NCI-H226 (cell line): ENCODE measurements at places on chromosomes 13 and 19.
A peak's percentile ranks its signal among the peaks of the same experiment; 100 is the strongest.

GRCh38 chr13:43143591-43143990 lies 120.2 kb downstream of the DNAJC15 start:
- no peak for DNase-seq

- no peak for DNase-seq
Measured at GRCh38 chr19:38813323-38813722, 578 bp upstream of the LGALS4 start.

- no peak for DNase-seq
Measured at GRCh38 chr19:40601134-40601974, at the start of gene LTBP4. Gene LTBP4, plus strand, starts transcription at chr19:40601369. Its CDS starts 19 bp downstream, at chr19:40601388.

DNA sequence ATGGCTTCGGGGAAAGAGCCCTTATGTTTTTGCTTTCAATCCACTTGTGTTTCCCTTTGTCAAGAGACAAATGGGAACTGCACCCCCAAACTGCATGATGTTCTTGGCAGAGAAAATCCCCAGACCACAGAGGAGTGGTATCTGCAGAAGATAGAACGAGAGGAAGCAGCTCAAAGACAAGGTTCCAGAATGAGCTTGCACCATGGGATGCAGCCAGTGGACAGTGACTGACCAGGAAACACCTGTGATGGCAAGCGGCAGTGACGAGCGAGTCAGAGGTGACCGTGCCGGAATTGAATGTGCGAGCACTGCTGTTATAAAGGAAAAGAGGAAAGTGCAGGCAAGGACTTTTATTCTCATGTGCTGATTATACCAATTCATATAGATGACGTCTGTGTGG lies 46.3 kb downstream of the IRS2 start:
- DNase-seq, result no peak

DNA sequence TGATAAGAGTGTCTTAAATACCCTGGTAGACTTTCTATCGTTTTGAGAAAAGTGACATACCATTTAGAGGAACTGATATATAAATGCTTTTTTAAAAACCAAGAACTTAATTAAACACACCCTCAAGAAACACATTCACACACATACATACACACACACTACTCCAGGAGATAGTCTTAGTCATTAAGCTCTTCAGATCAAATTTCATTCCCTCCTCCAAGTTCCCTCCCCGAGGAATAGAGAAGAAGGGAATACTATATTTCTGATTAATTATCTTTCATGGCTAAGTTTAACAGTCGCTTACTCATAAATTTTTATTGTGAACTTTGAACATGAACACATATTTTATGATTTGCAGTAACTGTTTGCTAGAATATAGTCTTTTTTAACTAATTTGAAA lies 1109.5 kb downstream of the SLITRK1 start:
- peak; percentile 9 for DNase-seq

- DNase-seq, result peak; percentile 25
Measured at GRCh38 chr19:40335855-40336600, 12.2 kb downstream of the C19orf47 start.

DNA sequence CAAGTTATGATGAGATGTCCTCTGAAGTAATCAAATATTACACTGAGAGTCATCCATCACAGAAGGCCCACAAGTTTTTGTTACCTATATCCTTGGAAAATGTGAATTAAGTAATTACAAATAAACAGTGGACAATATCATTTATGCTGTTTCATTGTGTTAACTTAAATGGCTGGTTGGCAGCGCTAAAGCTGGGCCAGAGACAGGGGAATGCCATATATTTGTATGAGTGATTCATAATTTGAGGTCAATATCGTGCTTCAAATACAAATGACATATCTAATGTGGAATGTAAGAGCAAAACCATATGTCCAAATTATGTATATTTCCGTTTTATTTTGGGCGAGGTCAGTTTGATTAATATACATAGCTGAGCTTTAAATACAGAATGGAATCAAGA lies 1556.2 kb downstream of the SLITRK5 start:
- peak; percentile 47 for DNase-seq

DNA sequence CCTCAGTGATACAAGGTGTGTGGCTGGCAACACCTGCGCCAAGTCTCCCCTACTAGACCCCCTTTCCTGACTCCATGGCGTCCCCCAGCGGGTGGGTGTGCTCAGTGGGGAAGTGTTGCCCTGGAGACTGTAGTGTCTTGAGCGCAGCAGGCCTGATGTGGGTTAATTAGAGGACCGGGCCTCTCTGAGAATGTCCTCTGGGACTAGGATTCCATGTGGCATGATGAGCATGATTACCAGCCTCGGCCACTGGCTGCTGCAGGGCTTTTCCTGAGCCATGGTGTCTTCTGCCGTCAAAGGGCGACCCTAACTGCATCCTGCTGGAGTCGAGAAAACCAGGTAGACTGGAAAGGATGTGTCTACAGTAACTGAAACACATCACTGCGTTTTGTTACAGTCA lies 28.1 kb downstream of the MICOS13 start:
- no peak for DNase-seq

GRCh38 chr13:106981051-106981450 lies 413.1 kb upstream of the ARGLU1 start:
- no peak for DNase-seq

GRCh38 chr19:49126575-49126974 lies 7.2 kb downstream of the PPFIA3 start:
- no peak for DNase-seq

GRCh38 chr19:40247735-40248262 lies 21.3 kb upstream of the CCNP start:
- no peak for DNase-seq

DNA sequence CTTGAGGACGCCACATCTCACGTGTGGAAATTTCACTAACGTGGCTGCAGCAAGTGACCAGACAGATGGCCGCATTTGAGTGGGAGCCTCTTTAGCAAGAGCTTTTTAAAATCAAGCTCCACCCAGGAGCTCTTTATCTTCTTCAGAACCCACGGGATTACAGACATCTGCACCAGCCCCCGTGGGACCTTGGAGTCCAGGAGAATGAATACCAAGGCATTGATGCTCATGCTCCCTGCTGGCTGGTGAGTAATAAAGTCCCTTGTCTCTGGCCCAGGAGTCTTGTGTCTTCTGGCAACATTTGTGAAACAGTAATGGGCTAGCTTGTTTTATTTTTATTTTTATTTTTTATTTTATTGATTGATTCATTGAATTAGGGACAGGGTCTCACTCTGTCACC lies 64.4 kb downstream of the TRPM4 start:
- no peak for DNase-seq

DNA sequence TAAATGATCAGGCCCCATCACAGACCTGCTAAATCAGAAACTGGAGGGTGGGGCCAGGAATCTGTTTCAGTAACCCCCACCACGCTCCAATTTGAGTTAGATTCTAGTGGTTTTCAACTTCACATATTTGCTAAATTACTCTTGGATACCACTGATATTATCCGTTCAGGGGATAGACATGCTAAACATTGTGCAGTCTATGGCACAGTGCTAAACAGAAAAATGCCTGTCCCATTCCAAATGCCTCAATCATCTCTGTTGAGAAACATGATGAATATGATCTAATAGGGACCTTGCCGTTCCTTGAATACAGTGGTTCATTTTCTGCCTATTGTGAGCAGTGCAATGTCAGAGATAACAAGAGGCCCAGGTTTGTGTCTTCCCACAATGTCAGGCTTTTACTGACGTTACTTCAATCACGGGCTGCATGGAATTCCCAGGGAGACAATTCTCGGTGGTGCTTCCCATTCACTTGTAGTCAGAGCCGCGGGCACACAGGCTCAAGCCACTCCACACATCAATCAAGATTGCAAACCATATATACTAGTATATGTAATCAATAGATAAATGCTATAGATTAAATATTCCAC lies 52.7 kb downstream of the MYO16 start:
- DNase-seq, result no peak

GRCh38 chr13:29386246-29386645 lies 209.2 kb downstream of the SLC7A1 start:
- no peak for DNase-seq

- peak; percentile 92 for DNase-seq
Measured at GRCh38 chr19:39428283-39429112, 7.3 kb downstream of the RPS16 start.

- peak; percentile 56 for DNase-seq
Measured at GRCh38 chr13:79392882-79393563, 13.0 kb downstream of the RBM26 start.

GRCh38 chr13:53357582-53357981 lies 329.0 kb downstream of the OLFM4 start:
- DNase-seq, result no peak

- no peak for DNase-seq
Measured at GRCh38 chr13:22563272-22563671, 617.5 kb upstream of the SGCG start.

DNA sequence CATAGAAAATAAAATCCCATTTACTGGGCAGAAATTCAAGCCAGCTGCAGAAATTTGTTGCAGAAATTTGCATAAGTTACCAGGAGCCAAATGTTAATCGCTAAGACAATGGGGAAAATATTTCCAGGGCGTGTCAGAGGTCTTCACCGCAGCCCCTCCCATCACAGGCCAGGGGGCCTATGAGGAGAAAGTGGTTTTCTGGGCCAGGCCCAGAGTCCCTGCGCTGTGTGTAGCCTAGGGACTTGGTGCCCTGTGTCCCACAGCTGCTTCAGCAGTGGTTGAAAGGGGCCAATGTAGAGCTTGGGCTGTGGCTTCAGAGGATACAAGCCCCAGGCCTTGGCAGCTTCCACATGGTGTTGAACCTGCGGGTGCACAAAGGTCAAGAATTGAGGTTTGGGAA lies 278.9 kb upstream of the PCDH9 start:
- DNase-seq, result no peak

DNA sequence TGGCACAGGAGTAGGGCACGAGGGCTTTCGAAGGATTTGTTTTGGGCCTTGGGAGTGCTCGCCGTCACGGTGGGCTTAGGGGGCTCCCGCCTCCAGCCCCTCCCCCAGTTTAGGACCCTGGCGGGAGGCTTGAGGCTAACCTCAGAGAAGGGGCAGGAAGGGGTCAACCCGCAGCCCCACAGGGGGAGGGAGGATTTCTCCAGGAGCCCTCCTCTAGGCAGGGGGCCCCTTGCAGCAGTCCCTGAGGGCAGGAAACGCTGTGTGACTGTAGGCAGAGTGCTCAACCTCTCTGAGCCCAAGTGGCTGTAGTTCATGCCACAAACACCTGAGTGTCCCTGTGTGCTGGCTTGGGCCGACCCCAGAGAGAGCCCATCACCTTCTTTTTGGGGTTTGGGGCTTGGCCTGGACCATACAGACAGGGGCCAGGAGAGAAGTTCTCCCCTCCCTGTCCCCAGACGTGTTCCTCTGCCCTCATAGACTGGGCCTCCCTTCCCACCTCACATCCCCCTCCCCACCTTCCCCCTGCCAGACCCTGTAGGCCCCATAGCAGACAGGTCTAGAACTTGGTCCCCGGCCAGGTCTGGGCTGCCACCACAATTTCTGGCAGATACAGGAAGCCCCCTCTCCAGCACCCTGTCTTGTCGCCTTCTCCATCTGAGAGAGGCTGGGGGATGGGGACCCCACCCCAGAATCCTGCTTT lies 8.1 kb downstream of the ISYNA1 start:
- DNase-seq, result no peak

DNA sequence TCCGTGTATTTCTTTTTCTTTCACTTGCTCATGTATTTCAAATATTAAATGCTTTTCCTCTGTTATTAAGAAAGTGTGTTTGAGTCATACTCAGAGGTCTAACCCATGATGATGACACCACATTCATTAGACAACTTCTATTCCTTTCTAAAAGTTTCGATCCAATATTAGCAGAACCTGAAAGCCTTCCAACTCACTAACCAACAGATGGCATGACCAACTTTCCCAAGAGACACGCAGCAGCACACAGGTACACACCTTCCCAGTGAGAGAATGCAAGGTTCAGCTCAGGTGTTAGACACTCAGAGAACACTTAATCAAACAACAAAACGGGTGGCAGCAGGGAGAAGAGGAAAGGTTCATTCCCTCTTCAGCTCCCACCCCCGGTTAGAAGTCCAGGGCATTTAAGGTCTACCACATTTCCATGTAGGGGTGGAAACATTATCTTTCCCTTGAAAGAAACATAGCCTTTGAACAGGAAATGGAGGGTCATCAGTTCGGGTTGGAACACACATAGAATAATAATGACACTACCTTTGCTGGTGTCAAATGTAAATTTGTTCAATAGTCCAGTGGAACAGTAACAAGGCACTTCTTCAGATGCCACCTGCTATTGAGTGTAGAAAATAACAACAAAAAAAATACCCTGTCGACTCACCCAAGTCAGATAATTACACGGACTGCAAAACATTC lies 404.2 kb downstream of the COG6 start:
- no peak for DNase-seq

DNA sequence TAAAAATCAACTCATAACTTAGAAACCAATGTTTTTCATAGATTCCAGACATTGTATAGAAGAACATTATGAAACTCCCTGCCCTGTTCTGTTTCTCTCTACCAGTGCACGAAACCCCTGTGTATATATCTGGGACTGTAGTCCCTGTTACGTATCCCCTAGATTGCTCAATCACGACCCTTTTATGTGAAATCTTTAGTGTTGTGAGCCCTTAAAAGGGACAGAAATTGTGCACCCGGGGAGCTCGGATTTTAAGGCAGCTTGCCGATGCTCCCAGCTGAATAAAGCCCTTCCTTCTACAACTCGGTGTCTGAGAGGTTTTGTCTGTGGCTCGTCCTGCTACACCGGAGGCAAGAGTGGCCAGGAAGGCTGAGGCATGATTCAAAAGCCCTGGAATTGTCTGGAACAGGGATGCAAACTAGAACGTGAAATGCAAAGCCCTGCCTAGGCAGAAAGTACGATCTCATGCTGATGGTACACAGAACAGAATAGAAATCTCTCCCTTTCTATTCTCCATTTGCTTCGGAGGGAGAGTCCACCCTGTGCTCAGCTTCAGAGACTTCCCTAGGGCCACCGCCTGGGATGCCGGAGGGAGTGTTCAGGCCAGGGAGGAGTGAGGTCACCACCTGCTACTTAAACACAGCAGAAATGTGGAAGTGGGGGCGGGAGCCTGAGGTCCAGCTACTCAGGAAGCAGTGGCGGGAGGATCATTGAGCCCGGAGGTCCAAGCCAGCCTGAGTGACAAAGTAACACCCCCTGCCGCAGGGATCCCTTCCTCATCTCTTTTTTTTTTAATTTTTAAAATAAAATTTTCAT lies 758 bp upstream of the ZNF888 start:
- DNase-seq, result peak; percentile 7

DNA sequence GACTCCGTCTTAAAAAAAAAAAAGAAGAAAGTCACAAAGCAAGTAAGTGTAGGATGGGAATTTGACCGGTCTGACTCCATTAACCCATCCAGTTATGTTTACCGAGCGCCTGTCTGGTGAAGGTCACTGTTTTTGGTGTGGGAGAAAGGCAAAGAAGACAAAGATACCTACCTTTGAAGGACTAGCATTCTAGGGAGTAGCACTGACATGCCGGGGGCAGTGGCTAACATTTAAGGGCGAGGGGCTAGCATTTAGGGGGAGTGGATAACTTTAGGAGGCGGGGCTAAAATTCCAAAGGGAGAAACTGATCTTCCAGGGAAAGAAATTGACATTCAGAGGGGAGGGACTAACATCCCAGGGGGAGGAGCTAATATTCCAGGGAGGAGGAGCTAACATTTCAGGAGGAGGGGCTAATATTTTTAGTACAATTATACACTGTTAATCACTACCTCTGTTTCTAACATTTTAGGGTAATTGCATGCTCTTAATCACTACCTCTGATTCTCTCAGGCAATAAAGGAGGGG lies 8.7 kb downstream of the GPR32 start:
- DNase-seq, result no peak
